ENCODE measurements at places on chromosomes 4 and X. TPM values are rescaled to one million over a fixed set of nuclear protein-coding genes. Genes with fewer than 3 reads are reported as not detected.

DNA sequence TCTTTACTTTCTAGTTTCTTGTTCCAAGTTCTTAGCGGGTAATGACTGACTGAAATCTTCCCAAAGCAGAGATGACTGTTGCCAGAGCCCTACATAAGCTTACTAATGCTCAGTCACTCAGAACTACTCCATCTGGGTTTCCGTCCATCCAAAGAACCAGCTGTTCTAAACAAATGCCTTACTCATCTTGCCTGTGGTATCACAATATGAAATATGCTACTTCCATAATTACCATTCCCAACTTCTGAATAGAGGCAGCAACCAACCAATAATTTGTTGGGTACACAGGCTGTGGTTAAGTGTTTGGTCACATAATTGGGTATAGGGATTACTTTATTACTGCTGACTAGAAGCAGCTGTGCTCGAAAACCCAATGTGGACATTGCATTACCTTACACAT lies 930.2 kb upstream of the DIAPH2 start:
- no peak for DNase-seq

- DNase-seq, result no peak
Observed at GRCh38 chr4:122300776-122301175, 78.0 kb upstream of the ADAD1 start.

DNA sequence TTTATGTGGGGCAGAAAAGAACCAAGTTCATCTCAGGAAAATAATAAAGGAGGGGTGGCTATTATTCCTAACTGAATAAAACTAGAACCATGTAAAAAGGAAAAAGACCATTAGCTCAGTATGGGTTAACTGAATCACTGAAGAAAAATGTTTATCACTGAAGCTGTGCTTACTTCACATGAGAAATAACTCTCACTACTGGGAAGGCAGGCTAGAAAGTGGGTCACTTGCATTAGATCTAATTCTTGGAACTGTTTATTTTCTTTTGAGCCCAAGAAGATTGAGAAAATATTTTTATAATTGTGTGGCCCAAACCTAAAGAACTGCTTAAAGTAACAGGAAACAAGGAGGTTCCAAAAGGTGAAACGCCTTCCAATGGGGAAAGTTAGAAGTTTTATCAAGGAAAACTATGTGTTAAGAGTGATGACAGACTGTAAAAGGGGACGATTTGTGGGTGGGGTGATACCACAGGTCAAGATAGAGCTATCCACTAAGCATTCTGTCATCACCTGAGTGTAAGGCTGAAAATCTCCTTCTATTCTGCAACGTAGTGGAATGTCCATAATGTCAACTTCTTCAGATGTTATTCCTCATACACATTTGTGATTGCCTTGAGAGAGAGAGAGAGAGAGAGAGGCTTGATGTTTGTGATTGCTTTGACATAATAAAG lies 1083.5 kb downstream of the PCDH7 start:
- no peak for DNase-seq

DNA sequence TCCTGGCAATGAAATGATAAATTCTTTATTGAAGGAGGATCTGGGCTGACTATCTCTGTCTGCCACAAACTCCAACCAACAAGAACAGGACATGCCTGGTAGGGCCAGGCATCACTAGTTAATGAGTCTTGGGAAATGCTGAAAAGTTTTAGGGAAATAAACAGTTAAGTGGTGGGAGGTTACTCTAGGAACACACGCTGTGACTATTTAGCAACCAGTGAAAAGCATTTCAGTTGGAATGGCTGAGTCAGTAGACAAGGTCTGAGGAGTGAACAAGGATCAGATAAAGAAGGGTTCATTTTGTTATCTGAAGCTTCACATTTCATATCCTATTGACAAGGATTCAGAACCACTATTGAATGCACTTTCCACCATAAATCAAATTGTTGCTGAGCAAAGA lies 394.9 kb upstream of the BOD1L1 start:
- no peak for DNase-seq

GRCh38 chr4:7007944-7008343 lies 35.2 kb upstream of the TADA2B start:
- DNase-seq, result no peak

- no peak for DNase-seq
Observed at GRCh38 chr4:180695851-180696250, 1547.4 kb upstream of the TENM3 start.

- no peak for DNase-seq
Observed at GRCh38 chrX:11016728-11017127, 94.4 kb upstream of the HCCS start.

DNA sequence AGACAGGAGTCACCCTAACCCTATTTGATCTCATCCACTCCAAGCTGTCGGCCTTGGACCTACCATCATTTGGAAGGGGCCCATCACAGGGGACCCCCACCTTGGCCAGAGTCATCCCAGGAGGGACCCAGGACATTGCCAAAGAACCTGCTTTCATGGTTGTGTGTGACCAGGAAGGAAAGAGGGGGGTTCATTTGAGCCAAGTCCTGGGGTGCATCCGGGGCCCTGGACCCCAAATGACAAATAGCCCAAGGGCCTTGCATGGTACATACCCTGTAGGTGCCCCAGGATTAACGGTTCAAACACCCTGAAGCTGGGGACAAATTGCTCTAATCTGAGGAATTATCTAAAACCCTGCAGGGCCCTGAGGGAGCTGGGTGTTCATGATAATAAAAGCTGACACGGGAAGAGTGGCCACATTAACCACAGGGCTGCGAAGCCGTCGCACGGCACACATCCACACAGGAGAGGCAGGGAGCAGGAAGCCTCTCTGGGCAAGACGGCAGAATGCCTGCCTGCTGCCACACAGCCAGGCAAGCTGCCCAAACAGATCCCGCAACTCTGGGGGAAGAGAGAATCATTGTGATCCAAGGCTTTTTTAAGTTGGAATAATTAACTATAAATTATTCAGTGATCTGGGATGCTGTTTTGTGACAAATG lies 28.2 kb upstream of the PPP2R2C start:
- DNase-seq, result no peak

DNA sequence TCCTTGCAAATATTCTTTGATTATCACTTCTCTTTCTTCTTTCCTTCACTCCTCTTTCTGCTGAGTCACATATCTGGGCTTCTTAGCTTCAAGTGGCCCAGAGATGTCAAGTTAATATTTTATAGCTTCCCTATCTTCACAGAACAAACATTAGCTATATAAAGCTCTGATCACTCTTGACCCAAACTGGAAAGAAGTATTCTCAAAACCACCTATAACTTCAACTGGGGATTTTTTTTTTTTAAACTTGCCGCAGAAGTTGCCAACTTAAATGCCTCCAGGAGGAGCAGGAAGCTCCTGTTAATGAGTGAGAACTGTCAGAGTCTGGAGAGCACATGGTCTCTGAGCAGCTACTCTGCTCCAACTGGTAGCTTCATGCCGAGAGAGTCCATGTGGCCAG lies 233.3 kb upstream of the EDNRA start:
- no peak for DNase-seq

DNA sequence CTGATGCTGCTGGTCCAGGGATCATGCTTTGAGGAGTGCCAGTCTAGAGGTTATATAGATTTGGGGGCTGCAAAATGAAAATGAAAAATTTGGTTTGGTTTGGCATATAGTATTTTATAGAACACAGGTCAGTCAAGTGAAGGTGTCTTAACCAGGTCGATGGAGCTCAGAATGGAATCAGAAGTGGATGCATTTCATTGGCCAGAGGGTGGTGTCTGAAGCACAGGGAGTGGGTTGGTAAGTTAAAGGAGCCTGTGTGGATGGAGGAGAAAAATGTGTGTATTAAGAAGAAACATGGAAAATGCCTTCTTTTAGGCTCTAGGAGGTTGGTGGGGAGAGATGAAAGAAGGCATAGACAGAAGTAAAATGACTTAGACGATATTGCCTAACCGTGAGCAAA lies 8.6 kb downstream of the GALNT7 start:
- DNase-seq, result no peak

- no peak for DNase-seq
Observed at GRCh38 chrX:103356858-103357257, 552 bp downstream of the TCEAL9 start.

- DNase-seq, result no peak
Observed at GRCh38 chrX:8044947-8045346, 117.7 kb upstream of the PNPLA4 start.

- no peak for DNase-seq
Observed at GRCh38 chrX:133300591-133300990, 82.4 kb upstream of the TFDP3 start.

DNA sequence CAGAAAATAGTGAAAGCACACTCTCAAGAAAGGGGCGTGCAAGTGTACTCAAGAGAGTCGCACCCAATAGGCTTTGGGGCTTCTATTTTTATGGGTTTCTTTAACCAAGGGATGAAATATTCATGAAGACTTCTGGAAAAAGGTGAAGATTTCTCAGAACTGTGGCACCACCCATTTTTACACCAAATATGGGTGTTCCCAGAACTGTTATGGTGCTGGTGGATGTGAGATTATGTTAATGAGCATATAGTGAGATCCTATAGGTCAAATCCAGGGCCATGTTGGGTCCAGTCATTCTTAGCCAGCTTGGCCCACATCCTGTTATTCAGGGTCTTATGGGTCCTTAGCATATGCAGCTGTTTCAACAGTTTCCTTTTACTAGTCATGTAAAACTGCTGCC lies 61.0 kb upstream of the SMIM10 start:
- no peak for DNase-seq

DNA sequence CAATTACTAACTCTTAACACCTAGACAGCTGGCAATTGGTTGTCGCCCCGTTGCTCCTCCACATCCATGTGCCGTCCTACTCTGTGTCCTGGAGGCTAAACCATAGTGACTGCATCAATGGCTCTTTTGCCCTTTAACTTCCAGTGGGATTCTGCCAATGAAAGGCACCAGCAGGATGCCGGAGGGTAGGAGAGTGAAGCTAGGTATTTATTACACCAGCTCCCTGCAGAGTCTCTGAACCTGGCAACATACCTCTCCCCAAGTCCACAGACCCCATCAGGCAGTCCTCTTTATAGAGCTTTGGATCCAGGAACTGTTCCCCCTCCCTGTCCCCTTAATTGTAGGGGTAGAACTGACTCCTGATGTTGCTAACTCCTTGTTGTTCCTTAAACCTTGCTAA lies 426.8 kb downstream of the HNRNPD start:
- no peak for DNase-seq

- DNase-seq, result no peak
Observed at GRCh38 chr4:84530454-84530853, 31.4 kb upstream of the NKX6-1 start.

- no peak for DNase-seq
Observed at GRCh38 chr4:89837385-89837992, 528 bp upstream of the SNCA start.

GRCh38 chr4:65538571-65538970 lies 131.7 kb downstream of the EPHA5 start:
- DNase-seq, result no peak

DNA sequence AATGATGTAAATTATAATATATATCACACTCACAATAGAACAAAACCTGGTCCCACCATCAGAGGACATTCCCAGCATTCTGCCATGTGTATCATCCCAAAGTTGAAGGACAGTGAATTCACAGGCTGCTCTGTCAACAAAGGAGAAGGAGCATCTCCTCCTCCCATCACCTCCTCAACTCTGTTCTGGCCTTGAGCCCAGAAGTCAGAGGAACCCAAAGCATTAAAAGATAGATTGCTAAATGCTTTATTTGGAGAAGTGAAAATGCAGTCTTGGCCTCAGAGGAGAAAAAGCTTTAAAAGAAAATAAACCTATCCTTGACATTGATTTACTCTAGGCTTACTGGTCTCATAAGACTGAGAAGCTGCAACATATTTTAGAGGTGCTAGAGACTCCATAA lies 268.8 kb upstream of the RASGEF1B start:
- DNase-seq, result no peak

DNA sequence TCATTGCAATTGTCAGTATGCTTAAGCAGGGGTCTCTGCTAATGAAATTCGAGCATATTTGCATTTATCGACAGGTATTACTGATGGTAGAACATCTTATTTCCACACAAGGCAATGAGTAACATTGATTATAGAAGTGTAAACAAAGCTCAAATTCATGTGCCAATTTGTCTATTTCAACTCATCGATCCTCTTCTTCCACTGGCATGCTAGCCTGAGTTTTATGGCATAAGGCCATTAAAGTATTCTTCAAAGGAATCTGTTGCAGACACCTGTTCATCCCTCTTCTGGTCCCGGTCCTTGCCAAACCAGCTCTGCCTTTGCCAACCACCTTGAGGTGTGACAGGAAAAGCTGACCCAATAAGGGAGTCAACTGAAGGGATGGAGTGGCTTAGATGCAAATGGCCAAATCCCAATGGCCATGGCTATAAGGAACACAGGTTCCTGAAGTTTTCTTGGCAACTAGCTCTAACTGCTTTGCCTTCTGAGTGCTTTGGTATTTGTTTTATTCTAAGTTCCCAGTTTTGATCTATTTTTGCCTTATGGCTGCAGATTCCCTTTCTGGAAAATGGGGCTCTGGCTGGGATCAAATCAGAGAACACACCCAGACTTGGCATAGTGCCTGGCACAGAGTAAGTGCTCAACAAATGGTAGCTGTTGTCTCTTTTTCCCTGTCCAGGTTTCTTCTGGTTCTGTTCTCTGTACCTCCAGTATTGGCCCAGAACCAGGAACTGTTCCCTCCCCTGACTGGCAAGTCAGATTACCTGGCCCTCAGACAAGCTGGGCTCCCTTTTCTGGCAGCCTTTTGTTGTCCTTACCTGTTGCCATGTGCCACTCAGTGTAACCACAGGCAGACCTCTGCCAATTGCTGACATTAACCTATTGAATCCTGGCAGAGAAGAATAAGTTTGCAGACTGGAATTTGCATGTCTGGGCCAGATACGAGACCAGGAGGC lies 63.1 kb downstream of the RTL9 start:
- no peak for DNase-seq

DNA sequence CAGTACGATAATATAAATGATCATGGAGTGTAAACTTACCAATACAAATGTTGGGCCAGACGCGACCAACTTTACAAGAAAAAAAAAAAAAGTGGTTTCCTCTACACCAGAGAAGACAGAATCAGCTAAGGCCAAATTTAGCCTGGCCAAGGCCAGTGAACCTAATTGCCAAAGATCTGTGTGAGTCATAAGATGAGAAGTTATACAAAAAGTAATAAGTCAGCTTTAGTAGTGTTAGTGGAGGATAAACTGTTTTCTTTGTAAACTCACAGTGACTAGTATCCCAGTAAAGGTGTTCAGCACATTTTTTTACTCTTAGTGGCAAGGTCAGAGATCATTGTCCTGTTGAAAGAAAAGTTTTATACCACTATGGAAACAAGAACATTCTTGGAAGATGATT lies 531.4 kb upstream of the TECRL start:
- DNase-seq, result no peak

GRCh38 chr4:122508083-122508482 lies 51.6 kb upstream of the IL2 start:
- no peak for DNase-seq

Gene EXOC1L
- total RNA-seq, result not detected

Gene KLHL8
- 11.5 TPM for total RNA-seq

Gene SYN1
- 0.71 TPM for total RNA-seq

Gene MGARP
- 5.2 TPM for total RNA-seq
